Right hindlimb (tissue), 1 donor: ENCODE measurements at places on chromosomes 3 and 15.

DNA sequence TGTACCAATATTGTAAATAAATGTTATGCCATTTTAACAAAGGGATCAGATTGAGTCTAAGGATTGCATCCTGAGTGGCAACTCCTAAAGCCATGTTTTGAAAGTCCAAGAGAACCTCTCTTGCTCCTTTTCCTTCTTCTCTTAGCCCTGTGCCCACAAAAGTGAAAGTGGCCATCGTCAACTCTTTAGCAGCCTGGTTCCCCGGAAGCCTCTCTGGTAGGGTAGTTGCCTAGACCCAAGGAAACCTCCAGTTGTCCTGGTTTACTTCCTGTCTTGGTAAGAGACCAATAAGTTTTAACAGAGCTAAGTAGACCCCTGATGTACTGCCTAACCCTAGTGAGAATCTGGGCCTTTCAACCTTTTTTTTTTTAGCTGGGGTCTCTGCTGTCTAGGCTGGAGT is 10.2 kb upstream of the ITPKA start:
- no peak for DNase-seq

- no peak for DNase-seq
These were observed 159.8 kb downstream of the MBNL1 start for GRCh38 chr3:152428577-152428976.

DNA sequence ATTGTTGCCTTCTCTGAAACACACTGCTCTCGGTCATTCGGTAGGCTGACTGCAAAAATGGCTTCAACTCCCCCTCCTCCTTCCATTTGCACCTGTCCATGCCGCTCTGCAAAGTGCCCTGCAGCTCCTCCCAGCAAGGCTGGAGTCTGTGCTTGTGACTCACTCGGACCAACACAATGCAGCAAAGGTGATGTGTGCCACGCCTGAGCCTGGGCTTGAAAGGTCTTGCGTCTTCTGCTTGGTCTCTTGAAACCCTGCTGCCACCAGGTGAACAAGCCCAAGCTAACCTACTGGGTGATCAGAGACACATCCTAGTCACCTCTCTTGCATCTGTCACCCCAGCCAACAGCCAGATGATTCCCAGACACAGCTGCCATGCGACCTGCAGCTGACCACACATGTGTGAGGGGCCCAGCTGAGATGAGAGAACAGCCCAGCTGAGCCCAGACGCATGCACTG is 71.1 kb downstream of the MGLL start:
- DNase-seq = no peak

- DNase-seq = no peak
These were observed 34.4 kb downstream of the FAM240A start for GRCh38 chr3:46646700-46647099.

GRCh38 chr3:72258361-72259141 is 473.6 kb upstream of the PROK2 start:
- peak; percentile 55 for DNase-seq

DNA sequence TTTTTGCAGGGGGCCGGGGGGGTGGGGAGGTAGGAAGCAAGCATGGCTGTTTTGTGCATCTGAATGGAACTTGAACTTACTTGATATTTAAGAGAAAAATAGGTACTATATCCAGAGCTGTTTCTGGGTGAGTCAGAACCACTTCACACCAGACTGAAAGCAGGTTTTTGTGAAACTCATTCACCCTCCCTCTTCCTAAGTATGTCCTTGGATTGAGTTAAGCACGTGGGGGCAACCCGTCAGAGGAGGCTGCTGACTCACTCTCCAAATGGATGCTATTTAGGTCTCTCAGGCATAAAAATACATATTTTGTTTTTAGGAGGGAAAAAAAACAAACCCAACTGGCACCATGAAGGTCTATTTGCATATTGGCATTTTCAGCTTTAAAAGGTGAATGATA is 270.3 kb downstream of the RYR3 start:
- DNase-seq = no peak

GRCh38 chr3:30449290-30449632 is 157.1 kb upstream of the TGFBR2 start:
- no peak for DNase-seq

DNA sequence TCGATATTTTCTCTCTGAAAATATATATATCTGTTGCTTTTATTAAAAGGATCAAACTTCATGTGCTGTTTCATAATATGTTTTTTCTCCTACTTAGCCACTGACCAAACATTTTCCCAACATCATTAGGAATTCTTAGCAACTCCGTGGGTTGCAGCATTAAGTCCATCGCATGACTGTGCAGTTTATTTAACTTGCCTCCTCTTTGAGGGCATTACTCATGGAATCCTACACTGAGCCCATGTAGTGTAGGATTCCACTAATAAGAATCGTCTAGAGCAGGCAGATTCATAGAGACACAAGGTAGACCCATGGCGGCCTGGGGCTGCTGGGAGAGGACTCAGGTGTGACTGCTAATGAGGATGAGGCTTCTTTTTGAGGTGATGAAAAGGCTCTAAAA is 49.3 kb downstream of the CMTM6 start:
- DNase-seq = no peak

DNA sequence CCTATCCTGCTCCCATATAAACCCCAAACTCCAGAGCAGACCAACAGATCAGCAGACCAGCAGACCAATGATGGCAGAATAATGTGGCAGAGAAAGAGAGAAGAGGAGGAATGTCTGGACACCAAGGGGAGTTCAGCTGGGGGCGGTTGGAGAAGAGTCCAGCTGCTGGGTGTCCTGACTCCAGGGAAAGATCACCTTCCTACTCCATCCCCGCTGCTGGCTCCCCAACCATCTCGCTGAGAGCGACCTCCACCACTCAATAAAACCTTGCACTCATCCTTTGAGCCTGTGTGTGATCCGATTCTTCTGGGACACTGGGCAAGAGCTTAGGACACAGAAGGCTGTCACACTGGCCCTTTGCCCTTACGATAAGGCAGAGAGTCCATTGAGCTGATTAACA is 12.8 kb upstream of the PLAAT1 start:
- no peak for DNase-seq

DNA sequence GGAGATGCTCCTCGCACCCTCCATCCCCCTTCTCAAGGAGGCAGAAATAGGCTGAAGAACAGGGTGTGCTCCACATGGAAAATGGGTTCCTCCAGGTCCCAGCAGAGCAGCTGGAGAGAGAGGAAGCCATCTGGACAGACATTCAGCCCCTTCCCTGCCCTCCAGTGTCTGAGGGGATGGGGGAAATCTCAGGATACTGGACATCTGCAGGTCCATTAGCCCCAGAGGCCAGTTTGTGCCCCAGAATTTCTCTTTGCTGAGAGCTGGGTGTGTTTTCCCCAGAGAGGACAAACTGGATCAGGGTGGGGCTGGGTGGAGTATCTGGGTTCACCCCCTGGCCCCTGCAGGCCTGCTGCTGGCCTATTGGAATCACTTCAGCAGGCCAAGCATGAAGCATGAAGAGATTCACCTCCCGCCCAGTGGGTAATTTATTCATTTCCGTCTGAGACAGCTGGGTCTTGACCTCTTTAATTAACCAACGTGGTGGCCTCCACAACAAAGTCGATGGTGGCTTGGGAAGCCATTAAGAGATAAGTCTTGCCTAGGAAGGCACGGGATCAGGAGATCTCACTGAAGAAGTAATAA is 4.6 kb downstream of the FAM3D start:
- DNase-seq = no peak

DNA sequence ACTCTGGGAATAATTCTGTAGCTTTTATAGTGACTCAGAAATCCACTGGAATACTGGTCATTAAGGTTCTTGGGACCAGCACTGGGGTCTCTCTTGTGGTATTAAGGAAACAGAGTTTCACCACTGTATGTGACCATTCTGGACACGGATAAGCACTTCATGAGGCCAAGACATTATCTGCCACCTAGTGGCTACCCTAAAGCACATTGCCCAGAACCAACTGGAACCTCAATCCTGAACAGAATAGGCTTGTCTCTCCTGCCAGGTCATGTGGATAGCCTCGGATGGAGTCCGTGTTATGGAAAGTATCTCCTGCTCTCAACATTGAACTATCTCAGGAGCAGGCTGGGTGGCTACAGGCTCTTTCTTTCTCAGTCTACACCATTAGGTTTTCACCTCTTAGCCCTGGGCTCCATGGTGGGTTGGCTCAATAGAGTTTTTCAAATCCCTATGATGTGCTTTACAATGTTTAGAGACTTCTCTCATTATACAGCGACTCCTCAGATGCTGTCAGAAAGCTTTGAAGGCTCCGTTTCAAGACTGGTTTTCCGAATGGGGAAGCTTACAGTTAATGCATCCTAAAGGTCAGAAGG is 167.6 kb upstream of the ST8SIA2 start:
- DNase-seq = no peak

DNA sequence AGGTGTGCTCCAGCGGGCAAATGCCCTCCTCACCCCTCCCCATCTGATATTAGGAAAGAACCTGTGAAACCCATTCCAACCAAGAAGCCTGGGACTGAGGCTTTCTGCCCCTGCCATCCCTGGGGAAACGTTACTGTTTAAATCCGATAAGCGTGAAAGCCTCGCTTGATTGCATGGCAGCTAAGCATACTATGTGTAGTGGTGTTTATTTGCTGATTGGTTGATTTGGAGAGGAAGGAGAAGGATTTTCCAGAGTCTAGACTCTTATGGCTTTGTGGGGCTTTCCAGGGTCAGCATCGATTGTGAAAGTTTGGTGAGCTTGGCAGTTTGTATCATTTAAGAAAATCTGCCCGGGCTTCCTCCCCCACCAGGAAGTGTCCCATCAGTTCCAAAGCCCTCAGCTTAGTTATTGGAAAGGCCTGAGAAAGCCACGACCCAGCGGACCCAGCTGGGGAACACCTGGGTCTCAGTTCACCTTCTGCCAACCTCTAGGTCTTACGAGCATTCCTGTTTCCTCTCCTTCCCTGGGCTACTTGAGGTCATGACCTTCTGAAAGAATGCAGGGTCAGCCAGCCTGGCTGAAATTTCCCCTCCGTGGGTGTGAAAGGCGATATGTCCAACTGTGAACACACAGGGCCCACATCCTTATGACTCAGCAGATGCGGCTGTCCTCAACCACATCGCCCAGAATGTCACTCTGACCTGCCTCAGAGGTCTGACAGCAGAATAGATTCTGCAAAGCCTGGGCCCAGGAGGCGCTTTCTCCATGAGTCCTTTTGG is 62.8 kb upstream of the HERC1 start:
- no peak for DNase-seq

GRCh38 chr15:89893027-89893426 is 767 bp downstream of the AP3S2 start:
- DNase-seq = no peak

DNA sequence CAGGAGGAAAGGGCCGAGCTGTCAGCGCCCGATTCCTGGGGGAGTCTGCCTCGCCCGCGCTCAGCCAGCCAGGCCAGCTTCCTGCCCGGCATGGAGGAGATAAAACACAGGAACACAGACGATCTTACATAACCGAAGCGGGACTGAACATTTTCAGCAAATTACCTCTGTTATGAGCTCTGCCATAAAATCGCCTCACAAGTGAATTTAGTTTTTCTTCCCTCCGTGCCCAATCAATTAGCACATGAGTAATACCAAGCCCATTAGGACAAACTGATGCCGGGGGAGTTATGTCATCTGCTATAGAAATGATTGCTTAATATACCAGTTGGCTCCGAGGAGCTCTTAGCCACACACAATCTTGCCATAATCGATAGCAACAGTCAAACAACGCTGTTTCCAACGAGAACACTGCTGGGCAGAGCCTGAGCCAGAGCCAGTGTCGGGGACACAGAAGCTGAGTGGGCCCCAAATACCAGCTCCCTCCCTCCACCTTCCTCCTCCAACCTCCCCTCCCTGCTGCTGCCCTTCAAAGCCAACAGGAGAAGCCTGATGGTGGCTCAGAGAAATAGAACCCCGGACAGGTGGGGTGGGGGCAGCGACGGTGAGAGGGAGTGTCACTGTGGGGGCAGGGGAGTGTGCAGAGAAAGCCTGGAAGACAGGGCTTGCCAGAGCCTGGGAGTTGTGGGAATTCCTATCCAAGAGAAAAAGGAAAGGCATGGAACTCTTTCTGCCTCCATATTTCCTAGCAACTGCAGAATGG is 279.4 kb upstream of the TLE3 start:
- DNase-seq = peak; percentile 57

DNA sequence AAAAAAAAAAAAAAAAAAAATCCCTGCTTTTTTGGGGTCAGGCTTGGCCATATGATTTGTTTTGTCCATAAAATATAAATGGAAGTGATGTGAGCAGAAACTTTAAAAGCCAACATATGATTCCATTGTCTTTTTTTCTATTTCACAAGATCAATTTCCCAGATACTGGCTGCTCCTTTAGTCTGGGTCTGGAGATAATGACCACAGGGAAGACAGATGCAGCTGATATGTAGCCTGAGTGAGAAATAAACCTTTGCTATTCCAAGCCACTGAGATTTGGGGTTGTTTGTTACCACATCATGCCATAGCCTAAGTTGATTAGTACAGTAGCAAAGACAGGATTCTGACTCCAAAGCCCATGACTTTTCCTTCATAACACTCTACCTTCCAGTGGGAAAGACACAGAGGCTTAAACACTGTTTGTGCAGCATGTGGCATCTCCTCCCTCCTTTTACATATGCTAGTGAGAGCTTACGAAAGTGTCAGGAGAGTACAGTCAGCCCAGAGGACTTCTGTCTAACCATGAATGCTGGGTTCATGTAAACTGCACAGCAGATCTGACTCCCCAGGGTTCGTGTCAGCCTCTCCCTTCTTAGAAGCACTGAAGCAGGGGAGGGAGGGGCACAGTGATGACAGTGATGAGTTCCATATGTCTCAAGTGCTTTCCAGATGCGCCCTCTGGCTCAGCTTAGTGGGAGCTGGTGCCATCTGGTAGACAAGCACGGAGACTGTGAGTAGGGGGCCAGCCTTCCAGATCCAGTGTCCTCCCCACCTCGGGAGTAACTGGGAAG is 36.7 kb upstream of the SLC7A14 start:
- DNase-seq = peak; percentile 43

DNA sequence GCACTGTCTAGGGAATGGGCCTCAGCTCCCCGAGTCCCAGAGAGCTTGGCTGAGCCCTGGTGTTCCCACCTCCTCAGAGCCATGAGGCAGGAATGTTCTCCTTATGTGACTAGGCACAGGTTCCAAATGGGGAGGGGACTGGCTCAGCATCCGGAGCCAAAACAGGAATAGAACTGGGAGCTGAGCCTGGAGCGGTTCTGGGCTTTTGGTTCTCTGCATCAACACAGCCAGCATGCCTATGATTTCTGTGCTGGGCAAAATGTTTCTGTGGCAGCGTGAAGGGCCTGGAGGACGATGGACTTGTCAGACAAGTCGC is at the start of gene FAM131A:
TSS of gene FAM131A (plus strand) at position 202 of the 316 bp plus-strand sequence. CDS start at position 233, 31 bp downstream.
- DNase-seq = peak; percentile 86

- no peak for DNase-seq
These were observed 166.9 kb upstream of the TPM1 start for GRCh38 chr15:62875626-62876021.
